Urinary bladder (tissue), 4 donors: ENCODE measurements at places on chromosomes 7 and 10.

DNA sequence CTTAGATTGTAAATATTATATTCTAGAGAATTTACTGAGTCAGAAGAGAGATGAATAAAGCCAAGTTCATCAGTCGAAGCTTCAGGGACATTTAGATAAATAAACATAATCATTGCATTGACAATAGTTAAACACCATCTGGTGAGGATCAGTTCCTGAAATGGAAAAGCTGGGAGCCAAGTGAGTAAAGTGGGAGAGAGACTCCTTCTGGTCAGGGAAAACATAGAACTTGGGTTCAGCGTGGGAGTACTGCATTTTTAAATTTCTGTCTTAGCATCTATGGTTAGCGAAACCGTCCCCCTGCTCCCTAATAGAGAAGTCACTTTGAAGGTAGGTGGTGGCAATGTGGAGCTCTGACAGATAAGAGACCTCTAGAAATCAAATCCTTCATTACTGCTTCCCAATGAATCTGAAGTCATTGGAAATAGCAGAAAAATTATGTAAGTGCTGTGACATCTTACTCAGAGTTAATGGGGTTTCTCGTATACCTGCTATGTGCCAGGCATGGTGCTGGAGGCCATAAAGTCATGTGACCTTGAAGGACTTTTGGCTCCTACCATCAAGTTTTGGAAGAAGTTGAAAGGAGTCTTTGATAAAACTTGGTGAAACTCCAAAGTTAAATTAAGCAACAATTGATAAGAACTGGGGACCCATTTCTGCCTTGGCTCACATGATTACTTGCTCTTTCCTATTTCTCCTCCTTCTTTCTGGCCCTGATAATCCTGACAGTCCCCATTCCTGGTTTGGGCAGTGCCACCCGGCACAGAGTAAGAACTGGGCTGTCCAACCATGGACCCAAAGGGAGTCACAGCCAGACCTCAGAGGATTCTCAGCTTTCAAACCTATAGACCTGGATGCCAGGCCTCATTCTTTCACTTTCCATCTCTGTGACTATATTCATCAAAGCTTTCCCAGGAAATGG lies 211.2 kb downstream of the C7orf25 start:
- DNase-seq, result no peak

DNA sequence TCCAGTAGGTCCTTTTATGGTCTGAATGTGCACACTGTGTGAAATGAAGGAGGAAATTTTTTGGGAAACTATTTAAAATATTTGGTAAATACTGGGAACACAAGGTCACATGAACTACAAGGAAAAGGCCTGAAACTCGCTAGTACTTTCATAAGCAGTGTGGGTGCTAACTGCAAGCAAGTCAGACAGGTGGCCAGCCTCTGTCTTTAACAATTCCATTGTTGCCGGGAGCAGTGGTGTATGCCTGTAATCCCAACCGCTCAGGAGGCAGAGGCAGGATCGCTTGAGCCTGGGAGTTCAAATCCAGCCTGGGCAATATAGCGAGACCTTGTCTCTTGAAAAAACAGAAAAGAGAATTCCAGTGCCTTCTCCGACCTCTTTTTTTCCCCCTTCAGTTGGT lies 37.5 kb downstream of the SMURF1 start:
- DNase-seq, result no peak

GRCh38 chr10:18008986-18009385 lies 57.3 kb downstream of the SLC39A12 start:
- no peak for DNase-seq

GRCh38 chr10:5106553-5106952 lies 12.3 kb downstream of the AKR1C3 start:
- DNase-seq, result no peak

- no peak for DNase-seq
Measured at GRCh38 chr7:265192-265997, 24.6 kb upstream of the FOXL3 start.

DNA sequence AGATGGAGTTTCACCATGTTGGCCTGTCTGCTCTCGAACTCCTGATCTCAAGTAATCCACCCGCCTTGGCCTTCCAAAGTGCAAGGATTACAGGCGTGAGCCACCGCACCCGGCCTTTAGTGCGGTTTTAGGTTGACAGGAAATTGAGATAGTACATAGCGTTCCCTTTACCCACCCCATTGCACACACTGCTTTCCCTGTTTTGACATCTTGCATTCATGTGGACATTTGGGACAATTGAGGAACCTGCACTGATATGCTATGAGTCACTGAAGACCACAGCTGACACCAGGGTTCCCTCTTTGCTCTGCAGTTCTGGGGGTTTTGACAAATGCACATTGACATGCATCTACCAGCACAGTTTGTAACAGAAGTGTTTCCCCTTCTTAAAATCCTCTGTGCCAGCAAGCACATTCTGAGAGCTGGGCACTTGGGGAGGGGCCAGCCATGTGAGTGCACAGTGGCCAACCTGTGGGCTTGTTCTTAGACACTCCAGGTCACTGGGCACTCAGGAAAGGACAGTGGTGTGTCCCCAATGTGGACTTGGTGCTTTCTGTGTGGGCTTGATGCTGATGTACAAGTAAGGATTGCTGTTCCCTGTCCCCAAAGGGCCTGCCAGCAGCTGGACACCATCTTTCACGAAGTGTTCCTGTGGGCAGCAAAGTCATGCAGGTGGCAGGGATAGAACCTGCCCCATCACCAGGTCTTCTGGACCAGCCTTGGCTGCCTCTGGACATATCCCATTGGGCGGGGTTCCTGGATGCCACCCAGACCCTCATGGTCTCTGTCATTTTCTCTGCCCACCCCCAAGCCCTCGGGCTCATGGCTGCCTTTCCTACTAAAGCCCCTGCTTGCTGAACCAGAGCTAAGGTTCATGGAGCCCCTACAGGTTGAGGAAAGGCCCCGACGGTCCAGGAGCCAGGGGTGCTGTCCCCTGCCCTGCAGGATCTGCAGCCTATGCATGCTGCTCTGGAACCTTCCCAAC lies 579.8 kb downstream of the GLRX3 start:
- no peak for DNase-seq

DNA sequence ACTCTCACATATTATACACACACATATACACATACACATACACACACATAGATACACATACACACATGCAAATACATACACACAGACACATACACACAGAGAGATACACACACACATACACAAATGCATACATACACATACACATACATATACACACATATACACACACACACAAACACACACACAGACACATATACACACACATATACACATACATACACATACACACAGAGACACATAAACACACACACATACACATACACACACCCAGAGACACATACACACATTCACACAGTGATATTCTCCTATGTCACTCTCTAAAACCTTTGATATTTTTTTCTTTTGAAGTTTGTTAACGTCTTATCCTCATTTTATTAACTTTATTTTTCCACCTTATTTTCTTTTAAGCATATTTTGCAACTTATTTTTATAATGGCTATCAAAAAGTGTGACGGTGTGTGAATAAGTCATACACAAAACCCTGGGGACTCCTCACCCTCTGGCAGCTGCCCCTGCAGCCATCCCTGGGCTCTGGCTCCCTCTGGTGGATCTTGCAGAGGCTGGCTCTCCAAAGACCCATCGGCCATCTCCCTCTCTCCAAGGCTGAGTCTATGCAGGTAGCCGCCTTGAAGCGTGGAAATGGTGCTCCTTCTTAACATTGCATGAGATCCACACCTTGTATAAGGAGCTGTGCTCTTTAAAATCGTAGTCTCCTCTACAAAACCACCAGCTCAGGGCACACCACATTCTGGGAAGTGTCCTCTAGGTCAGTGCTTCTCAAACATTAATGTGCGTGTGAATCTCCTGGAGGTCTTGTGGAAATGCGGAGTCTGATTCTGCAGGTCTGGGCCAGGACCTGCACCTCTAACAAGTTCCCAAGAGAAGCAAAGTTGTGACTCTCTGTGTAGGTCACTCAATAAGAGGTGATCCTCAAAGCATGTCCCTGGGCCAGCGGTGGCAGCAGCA lies 4.1 kb upstream of the C10orf120 start:
- DNase-seq, result no peak

GRCh38 chr10:94194256-94194655 lies 168.5 kb downstream of the NOC3L start:
- DNase-seq, result no peak

DNA sequence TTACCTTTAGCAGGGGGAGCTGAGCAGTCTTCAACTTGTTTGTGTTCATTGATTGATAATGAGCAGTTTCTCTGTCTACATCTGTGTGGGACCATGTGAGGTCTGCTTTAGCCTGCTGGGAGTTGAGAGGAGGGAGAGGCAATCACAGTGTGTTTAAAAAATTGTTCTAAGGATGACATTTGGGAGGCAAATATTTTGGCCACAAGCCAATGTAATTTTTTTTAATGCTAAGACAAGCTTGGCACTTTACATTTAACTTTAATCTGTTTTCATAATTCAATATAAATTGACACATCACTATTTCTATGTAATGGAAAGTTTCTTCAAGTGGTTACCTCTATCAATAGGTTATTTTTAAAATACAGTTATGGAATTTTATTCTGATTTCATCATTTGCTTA lies 55.9 kb upstream of the SEMA3A start:
- DNase-seq, result no peak

- no peak for DNase-seq
Measured at GRCh38 chr7:157431173-157431950, 94.6 kb downstream of the DNAJB6 start.

DNA sequence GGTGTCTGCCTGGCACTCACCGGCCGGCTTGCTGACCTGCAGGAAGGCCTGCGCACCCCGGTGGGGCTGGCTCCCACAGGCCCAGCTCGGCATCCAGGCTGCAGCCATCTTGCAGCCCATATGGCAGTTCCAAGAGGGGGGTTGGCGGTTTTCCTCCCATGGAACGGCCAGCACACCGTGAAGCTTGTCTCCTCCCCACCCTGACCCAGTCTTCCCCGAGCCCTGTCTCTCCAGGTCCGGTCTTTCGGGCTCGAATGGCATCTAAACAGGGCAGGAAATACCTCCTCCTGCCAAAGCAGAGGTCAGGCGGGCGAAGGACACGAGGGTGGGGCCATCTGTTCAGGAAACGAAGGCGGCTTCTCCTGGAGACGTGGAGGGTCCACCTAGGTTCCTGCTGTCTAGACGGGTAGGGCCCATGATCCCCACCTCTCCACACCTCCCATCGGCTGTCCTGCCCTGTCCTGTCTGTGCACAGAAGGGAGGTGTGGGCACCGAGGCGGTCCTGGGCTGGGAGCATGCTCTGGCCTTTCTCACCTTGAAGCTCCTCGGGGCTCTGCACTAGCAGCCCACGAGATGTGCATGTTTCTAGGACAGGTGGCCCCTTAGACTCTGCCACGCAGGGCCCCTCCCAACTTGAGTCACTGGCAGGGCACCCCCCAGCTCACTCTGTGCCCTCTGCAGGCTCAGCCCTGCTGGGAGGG lies 113.7 kb upstream of the DIP2C start:
- DNase-seq, result no peak

GRCh38 chr7:118003476-118003875 lies 130.2 kb upstream of the CTTNBP2 start:
- no peak for DNase-seq

DNA sequence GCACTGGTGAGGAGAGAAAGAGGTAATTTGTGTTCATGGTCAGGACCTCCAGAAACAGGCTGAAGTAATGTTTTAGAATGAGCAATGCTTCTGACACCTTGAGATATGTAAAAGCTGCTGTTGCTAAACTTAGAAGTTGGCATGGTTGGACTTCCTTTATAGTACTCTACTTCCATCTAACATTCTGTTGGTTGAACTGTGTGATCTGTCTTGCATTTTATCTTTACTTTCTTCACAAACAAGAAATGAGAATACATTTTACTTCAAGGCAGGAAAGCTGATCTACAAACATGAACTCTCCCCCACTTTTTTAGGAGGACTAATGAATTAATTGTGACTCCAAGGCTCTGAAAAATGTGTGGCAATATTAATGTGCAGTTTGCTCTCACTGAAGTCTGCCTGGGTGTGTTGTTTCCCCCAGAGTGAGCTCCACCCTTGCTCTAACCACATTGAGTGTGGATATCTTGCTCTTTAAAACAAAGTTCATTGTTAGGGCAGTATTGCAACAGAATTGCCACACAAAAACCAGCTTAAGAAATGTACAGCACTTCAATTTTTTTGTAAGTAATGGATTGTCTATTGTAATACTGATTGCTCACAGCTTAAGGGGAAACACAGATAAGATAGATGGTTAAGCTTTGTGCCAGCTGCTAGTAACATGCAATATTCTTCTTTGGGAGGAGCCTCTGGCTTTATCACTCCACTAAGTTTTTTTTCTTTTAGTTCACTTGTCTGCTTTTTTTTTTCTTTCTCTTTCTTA lies 69.0 kb downstream of the ADD3 start:
- no peak for DNase-seq

DNA sequence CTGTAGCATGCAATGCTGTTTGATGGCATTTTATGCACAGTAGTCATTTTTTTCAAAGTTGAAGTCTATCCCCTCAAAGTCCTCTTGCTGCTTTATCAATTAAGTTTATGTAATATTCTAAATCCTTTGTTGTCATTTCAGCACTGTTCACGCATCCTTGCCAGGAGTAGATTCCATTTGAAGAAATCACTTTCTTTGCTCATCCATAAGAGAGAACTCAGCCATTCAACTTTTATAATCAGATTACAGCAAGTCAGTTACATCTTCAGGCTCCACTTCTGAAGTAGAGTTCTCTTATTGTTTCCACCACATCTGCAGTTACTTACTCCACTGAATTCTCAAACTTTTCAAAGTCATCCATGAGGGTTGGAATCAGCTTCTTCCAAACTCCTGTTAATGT lies 32.3 kb downstream of the SDHAF3 start:
- DNase-seq, result no peak

GRCh38 chr10:32982911-32983909 lies 25.2 kb upstream of the ITGB1 start:
- no peak for DNase-seq

GRCh38 chr10:35341521-35341920 lies 5.2 kb downstream of the CCNY start:
- DNase-seq, result no peak

DNA sequence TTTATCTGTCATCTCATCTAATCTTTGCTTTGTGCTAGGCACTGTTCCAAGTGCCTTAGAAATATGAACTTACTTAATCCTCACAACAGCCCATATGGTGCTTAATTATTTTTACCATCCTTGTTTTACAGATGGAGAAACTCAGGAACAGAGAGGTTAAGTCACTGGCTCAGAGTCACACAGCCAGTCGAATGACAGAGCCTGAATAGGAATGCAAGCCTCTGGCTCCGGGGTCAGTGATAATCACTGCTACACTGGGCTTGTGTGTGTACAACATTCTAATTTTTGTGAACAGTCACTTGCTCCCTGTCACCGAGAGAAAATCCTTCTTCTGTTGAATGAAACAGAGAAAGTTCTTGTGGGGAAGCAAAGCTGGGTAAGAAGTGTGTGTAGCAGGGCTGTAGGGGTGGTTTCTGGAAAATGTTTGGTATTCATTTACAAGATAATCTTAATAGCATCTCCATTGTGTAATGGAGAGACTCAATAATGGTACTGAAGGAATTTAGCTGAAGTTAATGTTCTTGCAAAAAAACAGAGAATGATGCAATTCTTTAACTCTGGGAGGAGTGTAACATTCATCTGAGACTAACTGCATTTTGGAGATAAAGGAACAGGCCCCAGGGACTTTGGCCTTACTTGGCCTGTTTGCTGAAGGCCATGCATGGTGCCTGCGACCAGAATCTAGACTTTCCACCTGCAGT lies 290.6 kb downstream of the FRMD4A start:
- DNase-seq, result no peak
